ENCODE measurements at places on chromosomes 12 and 14. TPM values are rescaled to one million over a fixed set of nuclear protein-coding genes. Genes with fewer than 3 reads are reported as not detected.
A peak's percentile ranks its signal among the peaks of the same experiment; 100 is the strongest.

E2F7 gene
- 2.5 TPM for total RNA-seq

SOAT2 gene
- not detected for total RNA-seq

RD3L gene
- total RNA-seq = not detected

DLGAP5 gene
- total RNA-seq = 11.0 TPM

TAS2R20 gene
- total RNA-seq = 1.8 TPM

SPX gene
- total RNA-seq = 0.63 TPM

CLEC14A gene
- not detected for total RNA-seq

DDX55 gene
- total RNA-seq = 10.5 TPM

KRT82 gene
- total RNA-seq = not detected

PMEL gene
- 0.13 TPM for total RNA-seq

DPPA3 gene
- total RNA-seq = not detected

LRRK2 gene
- total RNA-seq = 7.0 TPM

P2RX2 gene
- not detected for total RNA-seq

PMCH gene
- not detected for total RNA-seq

TRMT61A gene
- 13.2 TPM for total RNA-seq

DNA sequence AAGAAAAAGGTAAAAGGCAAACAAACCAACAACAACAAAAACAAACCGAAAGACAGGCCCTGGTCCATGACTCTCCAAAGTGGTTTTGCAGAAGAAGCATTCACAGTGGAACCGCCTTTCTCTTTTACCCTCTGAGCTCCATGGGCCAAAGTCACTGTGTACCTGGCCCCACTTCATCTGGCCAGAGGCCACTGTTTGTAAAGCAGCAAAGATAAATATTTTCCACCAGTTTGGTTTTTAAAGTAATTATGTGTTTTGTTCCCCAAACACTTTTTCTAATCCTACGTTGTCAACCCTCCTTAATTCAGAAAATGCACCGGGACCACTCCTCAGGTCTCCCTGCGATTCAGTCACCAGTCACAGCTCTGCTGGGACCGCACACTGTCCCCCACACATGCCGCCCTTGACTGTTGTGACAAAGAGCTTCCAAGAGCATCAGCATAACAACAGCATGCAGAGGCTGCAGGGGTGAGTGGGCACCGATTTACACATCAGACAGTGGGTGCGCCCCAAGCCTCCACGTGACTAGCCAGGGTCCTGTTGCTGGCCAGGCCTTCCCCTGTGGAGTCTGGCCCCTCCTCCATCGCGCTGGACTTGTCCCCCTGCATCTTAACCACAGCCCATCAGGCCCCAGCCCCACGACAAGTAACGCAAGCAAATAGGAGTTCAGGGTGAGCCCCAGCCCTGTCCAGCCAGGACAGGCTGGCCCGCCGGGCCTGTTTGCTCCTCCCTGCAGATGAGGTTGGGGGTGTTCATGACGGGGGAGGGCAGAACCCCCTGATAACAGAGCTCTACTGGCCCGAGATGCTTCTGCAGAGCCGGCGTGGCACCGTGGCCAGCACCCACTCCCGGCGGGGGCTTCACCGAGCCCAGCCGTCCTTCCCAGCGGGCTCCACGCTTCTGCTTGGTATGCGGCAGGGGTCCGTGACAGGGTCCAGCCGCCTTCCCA lies 65.2 kb upstream of the DIO3 start:
- DNase-seq = no peak

GRCh38 chr14:103697603-103698379 lies 17.5 kb downstream of the XRCC3 start:
- DNase-seq = no peak

DNA sequence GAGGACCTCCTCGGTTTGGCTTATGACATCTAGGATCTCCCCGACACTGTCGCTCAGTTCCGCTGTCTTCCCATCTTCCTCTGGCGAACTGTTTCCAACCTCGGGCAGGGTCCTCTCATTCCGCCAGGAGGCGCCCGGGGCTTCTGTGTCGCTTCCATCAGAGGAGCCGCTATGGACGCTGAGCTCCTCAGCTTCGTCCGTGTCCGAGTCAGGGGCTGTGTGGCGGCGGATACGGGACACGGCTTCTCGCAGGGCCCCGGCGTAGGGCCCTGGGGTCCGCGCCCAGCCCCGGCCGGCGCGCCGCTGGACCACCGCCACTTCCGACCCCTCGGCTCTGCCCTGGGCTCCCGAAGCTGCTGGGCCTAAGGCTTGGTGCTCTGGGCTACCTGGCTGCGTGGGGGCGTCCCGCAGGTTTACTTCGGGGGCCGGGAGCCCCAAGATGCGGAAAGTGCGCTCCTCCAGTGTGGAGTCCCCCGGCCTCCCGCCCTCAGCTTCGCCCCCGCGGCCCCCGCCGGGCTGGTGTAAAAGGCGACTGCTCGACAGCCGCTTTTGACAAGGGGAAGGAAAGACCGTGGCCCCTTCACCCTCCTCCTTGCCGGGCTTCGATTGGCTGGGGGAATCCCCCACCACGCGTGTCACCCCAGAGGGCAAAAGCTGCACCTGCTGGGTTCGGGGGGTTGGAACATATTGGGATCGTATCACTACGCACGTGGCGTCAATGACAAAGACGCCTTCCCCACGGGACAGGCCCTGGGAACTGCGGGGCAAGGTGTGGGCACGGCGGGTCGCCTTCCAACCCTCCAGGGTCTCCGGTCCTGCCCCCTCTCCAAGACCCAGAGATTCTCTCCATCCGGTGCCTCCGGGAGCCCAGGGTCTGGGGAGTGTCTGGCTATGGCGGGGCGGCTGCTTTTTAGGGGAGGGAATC lies 2.1 kb downstream of the DDN start:
- peak; percentile 87 for DNase-seq

- no peak for DNase-seq
These were observed 163.7 kb downstream of the IPO8 start for GRCh38 chr12:30531731-30532678.

- DNase-seq = no peak
These were observed 8.0 kb upstream of the MGP start for GRCh38 chr12:14893506-14894250.

DNA sequence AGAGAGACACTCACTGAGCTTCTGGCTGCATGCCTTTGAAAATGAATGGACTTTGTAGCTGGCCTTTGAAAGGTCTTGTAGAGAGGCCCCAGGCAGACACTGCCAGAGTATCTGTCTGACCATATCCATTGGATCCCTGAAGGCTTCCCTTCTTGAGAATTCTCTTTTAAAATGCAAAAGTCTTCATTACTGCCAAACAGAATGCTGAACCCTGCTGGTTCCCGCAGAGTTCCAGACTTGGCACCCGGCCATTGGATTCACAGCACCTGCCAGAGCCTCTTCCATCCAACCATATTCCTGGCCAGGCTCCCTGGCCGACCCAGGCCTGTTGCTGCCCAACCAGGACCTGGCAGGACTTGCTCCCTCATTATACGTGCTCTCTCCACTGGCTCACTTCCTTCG lies 182.5 kb downstream of the GXYLT1 start:
- no peak for DNase-seq

DNA sequence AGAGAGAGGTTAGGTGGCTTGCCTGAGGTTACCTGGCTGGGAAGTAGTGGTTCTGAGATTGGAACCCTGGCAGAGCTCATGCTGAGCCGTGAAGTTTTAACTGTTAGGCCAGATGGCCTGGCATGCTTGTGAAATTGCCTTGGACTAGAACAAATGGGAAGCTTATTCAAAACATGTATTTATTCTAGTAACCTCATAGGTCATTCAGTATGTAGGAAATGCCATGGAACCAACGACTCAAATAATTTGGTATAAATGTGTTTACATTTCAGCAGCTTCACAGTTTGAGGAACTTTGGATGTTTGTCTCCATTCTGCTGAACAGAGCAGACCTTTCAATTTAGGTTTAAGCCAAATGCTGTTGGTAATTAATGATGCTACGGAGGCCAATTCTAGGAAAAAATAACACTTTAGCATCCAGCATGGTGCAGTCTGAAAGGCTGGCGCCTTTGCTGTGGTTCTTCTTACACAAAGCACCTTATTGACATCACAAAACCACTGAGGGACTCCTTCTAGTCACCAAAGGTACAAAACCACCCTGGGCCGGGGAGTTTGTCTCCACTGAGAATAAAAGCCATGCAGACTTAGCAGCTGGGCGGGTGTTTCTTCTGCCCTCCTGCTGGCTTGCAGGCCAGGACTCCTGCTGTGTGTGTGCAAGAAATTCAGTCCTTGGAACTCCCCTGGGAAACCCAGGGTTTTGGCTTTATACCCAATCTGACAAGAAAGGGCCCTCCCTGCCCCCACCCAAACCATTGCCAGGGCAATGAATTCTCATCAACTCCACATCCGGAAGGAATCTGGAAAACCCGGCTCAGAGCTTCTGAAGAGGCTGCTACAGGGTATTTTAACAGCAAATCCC lies 64.2 kb downstream of the ELK3 start:
- DNase-seq = peak; percentile 59

GRCh38 chr12:14567351-14568162 lies at the start of gene PLBD1:
Gene PLBD1 (minus strand): TSS chr12:14567883. CDS start chr12:14567696, 187 bp downstream.
- peak; percentile 50 for DNase-seq

GRCh38 chr12:45130881-45131281 lies 80.0 kb upstream of the DBX2 start:
- peak; percentile 67 for DNase-seq

DNA sequence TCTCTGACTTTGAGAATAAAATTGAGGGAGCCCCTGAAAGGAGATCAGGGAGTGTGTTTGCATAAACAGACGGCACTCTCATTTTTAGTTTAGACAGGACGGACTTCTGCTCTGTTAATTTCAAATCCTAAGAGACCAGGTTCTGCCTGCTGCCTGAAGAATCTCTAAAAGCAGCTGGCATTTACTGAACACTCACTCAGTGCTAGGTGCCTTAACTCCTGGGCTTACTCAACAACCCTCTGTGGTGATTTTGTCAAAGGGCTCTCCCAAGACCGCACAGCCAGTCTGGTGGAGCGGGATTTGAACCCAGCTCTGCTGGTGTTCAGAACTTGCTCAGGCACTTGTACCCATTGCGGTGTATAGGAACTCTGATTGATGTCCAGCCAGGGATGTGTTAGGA lies 2.2 kb downstream of the ORAI1 start:
- DNase-seq = no peak

- DNase-seq = peak; percentile 80
These were observed 84.2 kb upstream of the TMEM263 start for GRCh38 chr12:106871477-106871876.

DNA sequence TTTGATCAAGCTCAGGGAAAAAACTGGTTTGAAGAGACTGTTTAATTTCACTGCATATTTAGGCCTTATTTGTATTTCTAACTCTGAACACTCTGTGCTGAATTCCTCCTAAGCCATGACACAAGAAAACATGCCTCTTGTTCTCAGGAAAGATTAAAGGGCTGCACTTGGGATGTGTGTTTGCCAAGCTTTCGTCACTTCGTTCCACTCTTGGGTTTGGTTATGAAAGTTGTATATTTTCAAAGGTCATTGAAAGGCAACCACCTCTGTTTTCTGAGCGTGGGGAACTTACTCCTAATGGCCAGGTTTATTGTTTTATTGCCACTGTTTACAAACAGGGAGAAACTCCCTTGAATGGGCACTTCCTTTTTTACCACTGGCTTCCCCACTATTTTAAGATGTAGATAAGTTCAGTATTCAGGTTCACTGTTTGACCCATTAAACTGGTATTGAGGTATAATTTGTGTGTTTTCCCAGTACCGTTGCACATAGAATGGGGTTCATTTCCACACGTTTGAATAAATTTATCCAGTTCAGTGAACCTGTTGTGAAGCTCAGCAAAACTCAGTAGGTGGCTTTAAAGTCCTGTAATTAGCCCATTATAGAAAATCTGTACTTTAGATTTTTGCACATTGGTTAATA lies 65.3 kb downstream of the NKX2-1 start:
- no peak for DNase-seq

DNA sequence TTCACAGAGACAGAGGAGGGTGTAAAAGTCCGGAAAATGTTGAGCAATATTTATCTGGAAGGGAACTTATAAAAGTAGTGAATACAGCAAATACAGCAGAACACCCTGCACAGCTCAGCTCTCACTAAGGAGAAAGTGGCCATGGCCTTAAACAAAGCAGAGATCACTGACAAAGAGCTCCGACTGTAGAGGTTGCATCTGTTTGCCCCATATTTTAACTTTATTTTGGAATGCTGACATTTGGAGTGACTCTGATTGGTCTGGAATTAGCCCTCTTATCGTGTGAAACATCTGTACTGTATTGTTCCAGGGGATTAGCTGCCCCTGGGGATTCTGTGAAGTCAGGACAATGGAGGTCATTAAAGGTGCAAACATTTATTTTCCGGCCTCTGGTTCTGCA lies 1275.7 kb upstream of the FLRT2 start:
- DNase-seq = no peak

GRCh38 chr12:124369055-124369826 lies 74.3 kb downstream of the RFLNA start:
- DNase-seq = peak; percentile 98

GRCh38 chr14:74980731-74981461 lies 21.8 kb upstream of the EIF2B2 start:
- peak; percentile 45 for DNase-seq

- DNase-seq = no peak
These were observed 38.6 kb upstream of the ATF1 start for GRCh38 chr12:50725011-50725942.

- DNase-seq = no peak
These were observed at the start of gene APOLD1 for GRCh38 chr12:12784911-12785814. Gene APOLD1 (plus strand): TSS chr12:12785659. CDS start chr12:12785692, 33 bp downstream.

GRCh38 chr12:104275689-104276088 lies 27.9 kb upstream of the EID3 start:
- DNase-seq = no peak

All from GM23248 (cell line).